ENCODE measurements at places on chromosomes 4 and X.
A peak's percentile ranks its signal among the peaks of the same experiment; 100 is the strongest.

DNA sequence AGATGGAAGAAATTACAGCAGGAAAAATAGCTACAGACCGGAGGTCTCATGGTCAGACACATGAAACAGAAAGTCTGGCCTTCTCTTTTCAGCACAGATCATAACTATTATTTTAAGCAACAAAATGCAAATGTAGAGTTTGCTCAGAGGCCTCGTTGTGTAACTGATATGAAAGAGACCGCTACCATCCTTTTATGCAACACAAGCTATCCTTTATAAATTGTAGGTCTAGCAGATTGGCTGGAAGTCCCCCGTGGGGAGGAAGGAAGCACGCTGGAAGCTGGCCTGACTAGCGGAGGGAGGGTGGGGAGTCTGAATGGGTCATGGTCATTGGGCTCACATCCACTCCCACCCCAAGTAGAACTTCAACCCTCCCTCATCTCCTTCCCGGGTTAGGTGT, 27.7 kb downstream of the DMP1 start:
- DNase-seq: no peak

DNA sequence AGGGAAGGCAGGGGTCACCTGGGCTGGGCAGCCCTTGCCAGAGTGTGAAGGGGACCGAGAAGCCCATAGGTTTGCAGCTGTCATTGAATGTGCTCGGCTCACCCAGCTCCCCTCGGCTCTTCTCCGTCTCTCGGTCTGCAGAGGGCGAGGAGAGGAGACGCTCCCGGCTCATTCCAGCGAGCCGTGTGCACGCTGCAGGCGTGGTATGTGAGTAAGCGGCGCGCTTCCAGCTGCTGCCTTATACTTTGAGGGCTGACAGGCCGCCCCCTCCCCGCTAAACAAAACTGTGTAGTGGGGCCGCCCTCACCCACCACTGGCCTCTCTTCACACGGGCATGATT, 23.0 kb upstream of the BCORL1 start:
- DNase-seq: peak; percentile 33

DNA sequence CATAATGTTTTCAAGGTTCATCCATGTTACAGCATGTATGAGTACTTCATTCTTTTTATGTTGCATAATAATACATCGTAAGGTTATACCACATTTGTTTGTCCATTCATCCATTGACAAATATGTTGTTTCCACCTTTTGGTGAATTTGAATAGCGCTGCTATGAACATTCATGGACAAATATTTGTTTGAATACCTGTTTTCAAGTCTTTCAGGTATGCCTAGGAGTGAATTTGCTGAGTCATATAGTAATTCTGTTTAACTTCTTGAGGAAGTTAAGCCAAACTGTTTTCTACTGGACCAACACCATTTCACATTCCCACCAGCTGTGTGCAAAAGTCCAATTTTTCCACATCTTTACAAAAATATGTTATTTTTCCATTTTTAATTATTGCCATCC, 31.5 kb downstream of the IRS4 start:
- DNase-seq: no peak

GRCh38 chr4:76012388-76012801, 5.1 kb upstream of the CXCL9 start:
- no peak for DNase-seq

DNA sequence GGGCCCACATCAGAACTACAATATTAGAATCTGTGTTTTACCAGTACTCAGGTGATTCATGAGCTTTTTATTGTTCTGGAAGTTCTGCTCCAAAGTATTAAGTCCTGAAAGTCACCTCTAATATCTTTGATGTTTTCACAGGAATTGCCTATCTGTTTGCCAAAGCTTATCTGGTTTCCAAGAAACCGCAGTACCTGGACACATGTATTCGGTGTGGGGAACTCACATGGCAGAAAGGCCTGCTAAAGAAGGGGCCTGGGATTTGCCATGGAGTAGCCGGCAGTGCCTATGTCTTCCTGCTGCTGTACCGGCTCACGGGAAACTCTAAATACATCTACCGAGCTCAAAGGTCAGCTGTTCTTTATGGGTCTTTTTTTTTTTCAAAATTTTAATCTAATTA, 18.4 kb upstream of the XK start:
- DNase-seq: no peak
